H9 (cell line): ENCODE measurements at places on chromosomes 16 and 17. TPM values are rescaled to one million over a fixed set of nuclear protein-coding genes. Genes with fewer than 3 reads are reported as not detected.

GRCh38 chr17:63140255-63140654 lies 174.2 kb downstream of the TANC2 start:
- no peak for DNase-seq

DNA sequence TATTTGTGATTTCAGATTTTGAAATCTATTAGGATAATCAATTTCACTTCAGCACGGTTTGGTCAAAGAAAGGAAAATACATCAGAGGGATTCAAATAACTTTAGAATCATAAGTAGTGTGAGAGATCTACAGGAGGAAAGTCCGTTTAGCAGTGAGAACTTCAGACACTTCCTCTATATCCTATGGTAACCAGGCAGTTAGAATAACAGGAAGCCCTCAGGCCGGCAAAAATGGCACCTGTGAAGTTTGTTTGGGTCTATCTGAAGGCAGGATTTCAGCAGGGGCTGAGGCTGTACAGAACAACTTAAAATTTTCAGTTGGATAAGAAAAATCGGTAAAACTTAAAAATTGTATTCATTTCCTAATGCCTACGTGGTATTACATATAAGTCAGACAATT lies 24.9 kb downstream of the KCNJ16 start:
- DNase-seq: no peak

GRCh38 chr17:56571456-56571855 lies 22.0 kb upstream of the NOG start:
- no peak for DNase-seq

- DNase-seq: no peak
Observed at GRCh38 chr16:17296431-17296830, 174.3 kb downstream of the XYLT1 start.

- DNase-seq: no peak
Observed at GRCh38 chr16:68022278-68022727, 729 bp downstream of the DDX28 start.

- DNase-seq: peak; percentile 42
Observed at GRCh38 chr16:65318138-65318537, 196.3 kb upstream of the CDH11 start.

The MVD gene
- total RNA-seq: 53.2 and 57.1 TPM in 2 replicates

The KRT33A gene
- not detected in 2 replicates for total RNA-seq

The CCL8 gene
- total RNA-seq: not detected in 2 replicates

The MT1A gene
- 0.68 TPM in 1 of 2 replicates, not detected in the other for total RNA-seq
